ENCODE measurements at places on chromosomes 4 and X.

DNA sequence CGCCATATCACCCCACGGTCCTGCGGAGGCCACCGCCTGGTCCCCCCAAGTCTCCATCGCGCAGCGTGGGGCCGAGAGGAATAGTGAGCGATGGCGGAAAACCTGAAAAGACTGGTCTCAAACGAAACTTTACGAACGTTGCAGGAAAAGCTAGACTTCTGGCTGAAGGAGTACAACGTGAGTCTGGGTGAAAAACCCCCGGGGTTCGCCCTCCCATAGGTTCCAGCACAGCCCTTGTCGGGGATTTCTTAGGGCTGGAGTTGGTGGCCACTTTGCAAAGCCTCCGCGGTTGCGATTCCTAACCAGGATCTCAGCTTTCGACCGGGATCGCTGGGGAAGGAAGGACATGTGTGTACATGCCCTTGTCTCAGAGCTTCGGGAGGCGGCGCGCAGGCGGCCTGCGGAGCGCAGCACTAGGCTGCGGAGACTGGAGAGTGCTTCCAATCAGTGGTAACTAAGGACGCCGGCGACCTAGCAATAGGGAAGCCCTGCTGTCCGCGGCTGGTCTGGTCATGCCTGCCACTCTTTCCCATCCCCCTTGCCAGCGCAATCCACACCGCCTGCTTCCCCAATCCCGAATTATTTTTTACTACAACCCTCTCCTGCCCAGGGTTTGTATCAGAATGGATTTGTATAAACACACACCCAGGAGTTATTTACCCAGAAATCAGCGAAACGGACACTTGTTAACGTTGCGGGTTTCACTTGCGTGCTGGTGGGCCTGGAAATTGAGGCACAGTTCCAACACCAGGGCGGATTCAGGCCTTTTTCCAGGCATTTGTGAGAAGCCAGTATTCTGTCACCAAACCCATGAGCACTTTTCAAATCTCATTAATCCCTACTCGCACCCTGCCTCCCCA, 741 bp downstream of the SPATA18 start:
- no peak for DNase-seq

DNA sequence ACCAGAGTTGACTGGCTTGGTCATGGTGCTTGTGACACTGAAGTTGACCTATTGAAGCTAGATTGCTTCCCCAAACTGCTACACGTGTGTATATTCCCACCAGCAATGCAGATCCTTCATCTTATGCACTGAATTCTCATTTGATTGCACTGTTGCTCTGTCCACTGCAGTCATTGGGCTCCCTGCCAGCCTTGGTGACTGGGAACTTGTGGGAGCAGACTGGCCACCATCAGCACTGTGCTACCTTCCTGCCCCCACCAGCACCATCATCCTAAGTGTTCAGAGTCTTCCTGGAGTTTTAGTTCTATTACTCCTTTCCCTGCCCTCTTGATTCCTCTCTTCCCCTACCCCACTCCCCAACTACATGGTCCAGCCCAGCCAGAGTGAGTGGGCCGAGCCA, 117.7 kb upstream of the PRPS2 start:
- no peak for DNase-seq

- DNase-seq, result no peak
Measured at GRCh38 chrX:110384490-110384889, 25.8 kb downstream of the RTL9 start.

- no peak for DNase-seq
Measured at GRCh38 chr4:116736756-116737155, 348.6 kb downstream of the TRAM1L1 start.

- no peak for DNase-seq
Measured at GRCh38 chr4:75495476-75495875, 18.7 kb downstream of the RCHY1 start.

DNA sequence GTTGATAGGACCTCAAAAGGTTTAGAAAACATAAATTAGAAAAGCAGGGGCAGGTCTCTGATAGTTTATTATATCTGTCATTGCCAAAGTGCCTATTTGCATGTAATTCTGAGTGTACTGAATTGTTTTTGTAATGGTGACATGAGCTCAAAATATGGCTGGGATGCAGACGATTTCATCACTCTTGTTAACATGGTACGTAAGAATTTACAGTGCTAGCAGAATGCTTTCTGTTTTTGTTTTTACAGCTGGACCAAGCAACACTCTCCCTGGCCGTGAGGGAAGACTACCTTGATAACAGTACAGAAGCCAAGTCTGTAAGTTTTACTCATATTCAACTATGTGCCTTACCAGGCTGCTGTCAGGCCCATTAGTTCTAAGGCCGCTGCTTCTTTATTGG, 58.1 kb downstream of the PHEX start:
- DNase-seq, result no peak

- no peak for DNase-seq
Measured at GRCh38 chr4:18250564-18250963, 229.0 kb upstream of the LCORL start.

GRCh38 chrX:148661035-148661434, 160.6 kb downstream of the AFF2 start:
- DNase-seq, result no peak

DNA sequence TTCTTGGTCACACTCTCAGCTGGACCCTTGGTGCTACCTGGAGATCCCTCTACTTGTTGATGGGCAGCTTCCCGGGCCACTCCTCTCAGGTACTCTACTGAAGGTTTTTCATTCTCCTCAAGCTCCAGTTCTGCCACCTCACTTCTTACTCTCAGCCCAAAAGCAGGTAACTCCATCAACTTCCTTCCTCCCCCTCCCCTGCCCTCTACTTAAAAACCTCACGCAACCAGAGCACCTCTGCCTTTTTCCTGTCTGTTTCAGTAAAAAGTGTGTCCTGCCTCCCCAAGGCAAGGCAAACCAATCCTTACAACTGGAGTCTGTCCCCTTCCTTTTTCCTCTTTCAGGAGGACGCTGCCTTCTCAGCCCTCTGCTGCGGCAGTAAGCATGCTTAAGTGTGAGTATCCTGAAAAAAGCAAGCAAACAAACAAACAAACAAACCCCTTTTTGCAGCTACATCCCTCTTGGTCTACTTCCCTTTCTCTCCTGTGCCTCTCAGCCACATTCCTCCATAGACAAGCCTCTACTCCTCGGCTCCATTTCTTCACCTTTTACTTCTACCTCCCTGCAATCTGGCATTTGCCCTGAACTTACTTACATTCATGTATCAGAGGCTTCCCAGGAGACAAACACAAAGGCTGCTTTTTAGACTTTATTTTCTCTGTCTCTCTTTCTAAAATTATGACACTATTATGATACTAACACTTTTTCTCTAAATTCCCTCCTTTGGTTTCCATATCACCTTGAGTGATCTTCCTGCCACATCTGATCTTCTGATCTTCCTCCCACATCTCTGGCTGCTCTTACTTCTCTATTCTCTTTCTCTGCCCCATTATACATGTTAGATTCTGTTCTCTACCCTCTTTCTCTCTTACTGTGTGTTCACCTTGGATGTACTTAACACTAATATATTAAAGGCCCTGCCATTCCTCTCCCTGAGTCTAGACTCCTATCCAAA, 5.4 kb downstream of the ALPK1 start:
- no peak for DNase-seq

DNA sequence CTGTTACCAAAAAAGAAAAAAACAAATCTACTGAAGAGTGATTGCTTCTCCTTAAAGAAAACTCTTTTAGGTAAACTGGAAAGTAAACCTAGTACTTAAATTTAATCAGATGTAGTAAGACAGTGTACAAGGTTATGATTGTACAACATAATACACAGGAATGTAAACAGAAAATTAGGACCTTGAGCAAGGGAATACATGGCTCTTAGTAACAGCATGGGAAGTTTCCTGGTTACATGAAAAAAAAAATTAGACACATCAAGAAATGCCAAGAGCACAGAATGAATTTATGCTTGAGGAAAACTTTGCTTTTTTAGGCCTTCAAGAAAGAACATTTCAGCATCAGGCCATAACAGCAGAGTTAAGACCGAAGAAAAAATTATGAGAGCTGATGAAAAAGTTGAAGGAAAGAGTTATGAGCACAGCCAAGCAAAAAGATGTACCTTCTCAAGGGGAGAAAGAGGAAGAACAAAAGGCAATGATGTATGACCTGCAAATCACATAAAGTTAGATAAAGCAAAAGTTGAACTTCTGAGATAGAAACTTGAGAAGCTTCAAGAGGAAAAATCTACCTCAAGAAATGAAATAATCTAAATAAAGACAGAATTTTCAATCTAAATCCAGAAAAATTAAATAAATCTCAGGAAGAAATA, 311.6 kb downstream of the GALNTL6 start:
- no peak for DNase-seq

DNA sequence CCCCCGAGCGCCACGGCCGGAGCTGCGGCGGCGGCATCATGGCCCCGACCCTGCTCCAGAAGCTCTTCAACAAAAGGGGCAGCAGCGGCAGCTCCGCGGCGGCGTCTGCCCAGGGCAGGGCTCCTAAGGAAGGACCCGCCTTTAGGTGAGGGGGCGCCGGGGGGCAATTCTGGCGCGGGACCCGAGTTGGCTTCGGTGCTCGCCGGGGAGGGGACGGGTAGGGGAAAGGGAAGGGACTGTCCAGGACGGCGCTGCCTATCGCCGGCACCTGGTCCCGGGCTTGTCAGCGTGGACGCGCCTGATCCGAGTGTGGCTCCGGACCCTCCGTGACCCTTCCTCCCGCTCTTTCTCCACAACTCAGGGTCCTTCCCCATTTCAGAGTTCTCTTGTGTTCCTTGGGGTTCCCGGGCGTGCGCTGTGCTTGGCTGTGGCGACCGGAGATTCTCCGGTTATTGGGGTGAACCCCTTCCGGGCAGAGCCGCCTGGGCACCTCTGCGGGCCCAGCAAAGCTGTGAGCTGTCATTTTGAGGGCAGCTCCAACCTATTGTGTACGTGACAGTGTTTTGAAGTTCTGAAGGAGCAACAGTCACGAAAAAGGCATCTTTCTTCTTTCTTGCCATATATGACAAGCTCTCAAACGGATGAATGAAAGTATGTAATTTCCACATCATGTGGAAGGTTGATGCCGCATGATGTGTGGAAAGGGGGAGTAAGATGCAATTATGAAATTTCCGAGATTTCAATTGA, 522 bp downstream of the FNIP2 start:
- peak; percentile 18 for DNase-seq

- no peak for DNase-seq
Measured at GRCh38 chr4:117162976-117163375, 77.6 kb upstream of the TRAM1L1 start.

GRCh38 chrX:154505734-154506133, 10.3 kb downstream of the FAM3A start:
- DNase-seq, result no peak

DNA sequence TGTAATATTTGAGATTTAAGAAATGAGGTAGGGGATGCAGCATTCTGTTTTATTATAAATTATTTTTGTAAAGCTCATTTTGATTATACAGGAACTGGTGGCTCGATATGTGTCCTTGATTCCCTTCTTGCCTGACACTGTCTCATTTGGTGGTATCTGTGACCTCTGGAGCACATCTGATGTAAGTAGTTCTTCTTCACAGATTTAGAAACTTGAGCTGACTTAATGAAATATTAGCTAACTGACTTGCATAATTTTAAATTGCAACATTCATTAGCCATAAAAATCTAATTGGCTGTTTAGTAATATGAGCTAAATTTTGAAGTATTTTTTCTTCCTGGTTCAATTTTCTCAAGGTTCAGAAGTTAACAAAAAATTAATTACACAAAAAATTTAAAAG, 69.1 kb downstream of the FBXL5 start:
- no peak for DNase-seq

GRCh38 chrX:21056622-21057021, 317.6 kb upstream of the CNKSR2 start:
- no peak for DNase-seq

GRCh38 chrX:25600776-25601175, 537.4 kb upstream of the MAGEB18 start:
- no peak for DNase-seq

- DNase-seq, result no peak
Measured at GRCh38 chrX:7201496-7201895, 53.5 kb upstream of the PUDP start.

GRCh38 chr4:107283587-107284559, 247.8 kb upstream of the DKK2 start:
- DNase-seq, result no peak

- DNase-seq, result no peak
Measured at GRCh38 chr4:62344474-62344873, 1144.3 kb downstream of the ADGRL3 start.

GRCh38 chr4:149784018-149784417, 31.6 kb downstream of the IQCM start:
- DNase-seq, result no peak

- no peak for DNase-seq
Measured at GRCh38 chrX:45063319-45064095, 137.2 kb downstream of the DIPK2B start.

- DNase-seq, result no peak
Measured at GRCh38 chr4:188117631-188118324, 8.4 kb upstream of the TRIML2 start.

DNA sequence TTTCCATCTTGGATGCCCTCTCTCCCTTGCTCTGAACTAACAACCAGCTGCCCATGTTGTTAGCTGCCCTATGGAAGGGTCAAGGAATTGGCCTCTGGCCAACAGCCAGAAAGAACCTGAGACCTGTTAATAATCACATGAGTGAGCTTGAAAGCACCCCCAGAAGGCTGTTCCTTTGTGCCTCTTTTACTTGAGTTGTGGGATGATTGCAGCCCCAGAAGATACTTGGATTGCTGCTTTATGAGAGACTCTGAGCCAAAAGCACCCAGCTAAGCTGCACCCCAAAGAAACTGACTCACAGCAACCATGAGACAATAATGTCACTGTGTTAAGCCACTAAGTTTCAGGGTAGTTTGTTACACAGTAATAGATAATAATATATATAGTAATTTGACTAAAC, 73.3 kb downstream of the FRYL start:
- DNase-seq, result no peak

GRCh38 chrX:153357877-153358276, 23.9 kb downstream of the ZNF275 start:
- no peak for DNase-seq

- DNase-seq, result no peak
Measured at GRCh38 chrX:11080741-11081305, 30.3 kb upstream of the HCCS start.

- no peak for DNase-seq
Measured at GRCh38 chr4:99821918-99822503, 5.4 kb downstream of the DAPP1 start.

GRCh38 chr4:17781300-17782287, at the start of gene FAM184B:
Gene FAM184B (minus strand): TSS chr4:17781621. CDS start chr4:17781299, 322 bp downstream.
- DNase-seq, result no peak

- DNase-seq, result no peak
Measured at GRCh38 chr4:82696117-82696860, 102.3 kb downstream of the SCD5 start.

Data from stimulated activated CD8-positive, alpha-beta memory T cell treated with anti-CD3 and anti-CD28 coated beads, Interleukin-2, amount 100 ng/mL, for 1 hour (primary cell).